Activated CD8-positive, alpha-beta memory T cell treated with anti-CD3 and anti-CD28 coated beads, Interleukin-2, amount 10 ng/mL, durations not matched to agents 7 days and 5 days (primary cell): ENCODE measurements at places on chromosomes 1 and 21. TPM values are rescaled to one million over a fixed set of nuclear protein-coding genes. Genes with fewer than 3 reads are reported as not detected.

YBX1 gene
- total RNA-seq: 731 TPM

ALPL gene
- not detected for total RNA-seq

TPTE gene
- total RNA-seq: not detected

CELA3B gene
- total RNA-seq: not detected

SYCP1 gene
- total RNA-seq: not detected

ACTL8 gene
- total RNA-seq: not detected

OR2AK2 gene
- total RNA-seq: not detected

CD1B gene
- total RNA-seq: not detected

CITED4 gene
- 2.9 TPM for total RNA-seq

C1orf74 gene
- total RNA-seq: 2.8 TPM

DISP3 gene
- total RNA-seq: 0.54 TPM

L1TD1 gene
- not detected for total RNA-seq

TEKT2 gene
- total RNA-seq: not detected

MTARC1 gene
- not detected for total RNA-seq

ARHGEF19 gene
- total RNA-seq: 6.0 TPM

ETV3L gene
- not detected for total RNA-seq

SHE gene
- not detected for total RNA-seq

GJA8 gene
- total RNA-seq: not detected

GCSAML gene
- not detected for total RNA-seq

LRP8 gene
- 82.5 TPM for total RNA-seq

FOXO6 gene
- not detected for total RNA-seq

SLFNL1 gene
- 0.35 TPM for total RNA-seq

CELA2A gene
- not detected for total RNA-seq

DNALI1 gene
- total RNA-seq: 0.30 TPM

HLCS gene
- total RNA-seq: 14.2 TPM

AGRN gene
- 29.3 TPM for total RNA-seq

B3GALT2 gene
- total RNA-seq: 2.5 TPM

PSMB2 gene
- total RNA-seq: 103 TPM

XKR8 gene
- 5.2 TPM for total RNA-seq

SPRR2E gene
- total RNA-seq: not detected

SPRR2A gene
- total RNA-seq: not detected

SEC22B gene
- 23.8 TPM for total RNA-seq

SERPINC1 gene
- not detected for total RNA-seq

ANXA9 gene
- 0.23 TPM for total RNA-seq

HES3 gene
- not detected for total RNA-seq
